ENCODE measurements at places on chromosomes 7 and 10.

DNA sequence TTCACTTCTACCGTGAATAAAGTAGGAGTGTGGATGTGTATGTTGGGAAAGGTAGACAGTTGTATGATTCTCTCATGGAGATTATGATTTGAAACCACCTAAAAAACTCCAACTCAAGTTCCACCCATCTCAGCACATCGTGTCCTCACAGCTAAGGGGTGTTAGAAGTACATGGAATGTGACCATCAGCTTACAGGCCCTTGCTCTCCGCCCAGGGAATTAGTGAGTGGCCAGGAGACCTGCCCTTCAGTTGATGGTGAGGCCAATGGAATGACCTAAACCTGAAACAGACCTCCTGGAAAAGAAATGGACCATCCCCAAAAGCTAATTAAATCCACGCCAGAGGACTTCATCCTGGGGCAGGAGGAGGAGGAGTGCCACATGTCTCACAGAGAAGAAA, 2.1 kb upstream of the WNT2 start:
- no peak for DNase-seq

DNA sequence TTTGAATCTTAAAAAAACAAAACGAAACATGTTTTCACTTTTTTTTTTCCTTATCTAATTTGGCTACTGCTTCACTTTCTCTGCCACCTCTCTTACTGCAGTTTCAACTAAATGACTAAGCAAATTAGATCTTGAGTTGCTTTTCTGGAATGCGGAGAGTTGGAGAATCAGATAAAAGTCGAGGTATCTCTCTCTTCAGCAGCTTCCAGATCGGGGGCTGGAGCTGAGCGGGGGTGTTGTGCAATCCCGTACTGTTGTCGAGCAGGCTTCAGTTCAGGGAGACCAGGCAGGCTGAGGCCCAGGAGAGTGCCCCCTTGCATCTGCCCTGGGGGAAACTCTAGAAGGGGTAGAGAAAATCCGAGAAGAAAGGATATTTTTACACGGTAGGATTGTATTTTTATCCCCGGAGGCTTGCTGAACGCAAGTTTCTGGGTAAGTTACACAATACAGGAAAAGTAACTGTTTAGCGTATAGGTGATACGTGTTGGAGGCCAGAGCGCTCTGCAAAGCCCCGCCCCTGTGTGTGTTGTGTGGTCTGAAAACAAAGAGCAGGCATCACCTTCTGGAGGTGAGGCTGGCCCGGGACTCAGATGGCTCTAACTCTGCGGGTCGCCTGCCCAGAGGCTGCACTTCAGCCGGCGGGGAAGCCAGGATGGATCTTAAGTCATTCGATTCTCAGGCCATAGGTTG, 116.6 kb downstream of the KLF6 start:
- DNase-seq: peak; percentile 28

DNA sequence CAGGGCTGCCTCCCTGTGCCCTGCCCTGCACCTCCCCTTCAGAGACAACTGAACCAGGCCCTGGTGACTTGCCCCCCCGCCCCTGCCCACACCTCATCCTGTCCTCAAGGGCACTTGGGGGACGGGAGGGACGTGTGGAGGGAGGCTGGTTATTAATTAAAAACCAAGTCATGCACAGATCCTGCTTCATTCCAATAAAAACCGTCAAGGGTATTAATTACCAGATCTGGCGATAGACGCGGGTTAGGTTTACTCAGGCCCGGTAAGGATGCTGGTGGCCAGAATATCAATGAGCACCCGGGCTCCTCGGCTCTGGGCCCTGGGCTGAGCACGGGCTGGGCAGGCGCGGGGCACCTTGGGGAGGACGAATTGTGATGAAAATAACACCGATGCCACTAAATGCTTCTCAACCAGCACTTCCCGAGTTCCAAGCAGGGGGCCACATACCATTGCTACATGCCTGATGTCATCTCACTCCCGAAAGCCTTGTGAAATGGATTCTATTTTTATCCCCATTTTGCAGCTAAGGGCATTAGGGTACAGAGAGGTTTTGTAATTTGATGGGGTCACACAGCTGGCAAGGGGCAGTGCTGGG, 24.5 kb upstream of the GTF2IRD1 start:
- no peak for DNase-seq

- DNase-seq: no peak
Observed at GRCh38 chr7:140245611-140246105, 68.9 kb upstream of the KDM7A start.

DNA sequence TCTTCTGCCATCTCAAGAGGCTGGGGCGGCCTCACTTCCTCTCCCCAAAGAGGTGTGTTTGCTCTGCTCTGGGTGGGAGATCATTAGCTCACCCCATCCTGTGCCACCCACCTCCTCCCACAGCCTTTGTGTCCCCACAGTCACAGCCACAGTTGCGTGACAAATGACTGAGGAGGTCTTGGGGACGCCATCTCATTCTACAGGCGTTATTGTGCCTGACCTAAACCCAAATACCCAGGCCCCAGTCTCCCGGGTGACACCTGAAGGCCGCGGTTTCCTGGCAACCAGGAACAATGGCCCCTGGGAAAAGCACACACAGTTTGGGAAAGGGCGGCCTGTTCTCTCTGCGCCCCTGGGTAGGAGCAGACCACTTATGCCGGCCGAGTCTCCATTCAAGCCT, 51.6 kb downstream of the SLIT1 start:
- DNase-seq: no peak

DNA sequence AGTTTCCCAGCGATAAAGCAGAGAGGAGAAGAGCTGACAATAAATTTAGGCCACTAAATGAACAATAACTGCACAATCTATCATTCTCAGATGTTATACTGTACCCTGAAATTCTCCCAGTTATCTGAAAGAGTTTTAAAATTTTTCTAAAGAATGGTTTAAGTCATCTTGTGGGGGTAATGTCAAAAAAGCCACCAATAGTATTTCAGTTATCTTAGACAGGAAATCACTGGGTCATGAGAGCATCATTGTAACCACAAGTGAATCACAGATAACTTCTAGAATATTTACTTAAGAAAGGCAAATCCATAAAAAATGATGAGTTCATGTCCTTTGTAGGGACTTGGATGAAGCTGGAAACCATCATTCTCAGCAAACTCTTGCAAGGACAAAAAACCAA, 147.1 kb downstream of the DNAJB9 start:
- DNase-seq: no peak

DNA sequence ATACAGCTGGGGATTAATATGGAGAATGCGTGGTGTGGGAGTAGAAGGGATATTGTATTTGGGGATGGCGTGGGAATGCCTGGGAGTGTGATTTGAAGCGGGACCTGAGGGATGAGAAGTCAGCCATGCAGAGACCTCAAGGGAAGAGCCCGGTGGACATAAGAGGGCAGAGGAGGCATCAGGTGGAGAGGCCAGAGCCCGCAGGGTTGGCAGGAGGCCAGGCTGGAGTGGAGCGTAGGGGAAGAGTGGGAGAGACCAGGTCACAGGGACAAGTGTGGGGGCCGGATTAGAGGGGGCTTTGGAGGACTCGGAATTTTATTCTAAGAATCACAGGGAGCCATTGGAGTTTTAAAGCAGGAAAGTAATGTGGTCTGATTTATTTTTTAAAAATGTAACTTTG, 2.0 kb downstream of the NDUFB2 start:
- DNase-seq: no peak

All from germinal center (tissue), 1 donor.